Kasumi-1 (cell line): ENCODE measurements at places on chromosomes 2 and 18.
A peak's percentile ranks its signal among the peaks of the same experiment; 100 is the strongest.

GRCh38 chr18:23884681-23885375 is 129.7 kb upstream of the TTC39C start:
- no peak for DNase-seq

DNA sequence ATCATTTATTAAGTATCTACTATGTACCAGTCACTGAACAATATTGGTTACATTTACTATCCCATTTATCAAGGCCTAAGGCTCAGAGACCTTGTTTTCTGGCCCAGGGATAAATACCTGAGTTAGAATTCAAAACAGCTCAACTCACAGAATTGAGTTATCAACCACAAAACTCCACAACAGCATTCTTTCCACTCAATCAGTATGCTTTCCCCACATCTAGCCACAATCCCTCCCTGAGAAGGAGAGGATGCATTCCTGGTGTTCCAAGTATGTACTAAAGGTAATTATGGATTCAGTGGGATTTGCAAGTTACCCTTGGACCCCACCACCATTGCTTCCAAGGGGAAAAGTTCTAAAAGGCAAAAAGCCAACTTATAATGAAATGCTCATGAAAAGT is 104.2 kb upstream of the PID1 start:
- no peak for DNase-seq

- DNase-seq = peak; percentile 19
Measured at GRCh38 chr2:88765154-88765888, 73.8 kb downstream of the RPIA start.

- DNase-seq = peak; percentile 4
Measured at GRCh38 chr2:74646201-74646600, 1.9 kb downstream of the M1AP start.

DNA sequence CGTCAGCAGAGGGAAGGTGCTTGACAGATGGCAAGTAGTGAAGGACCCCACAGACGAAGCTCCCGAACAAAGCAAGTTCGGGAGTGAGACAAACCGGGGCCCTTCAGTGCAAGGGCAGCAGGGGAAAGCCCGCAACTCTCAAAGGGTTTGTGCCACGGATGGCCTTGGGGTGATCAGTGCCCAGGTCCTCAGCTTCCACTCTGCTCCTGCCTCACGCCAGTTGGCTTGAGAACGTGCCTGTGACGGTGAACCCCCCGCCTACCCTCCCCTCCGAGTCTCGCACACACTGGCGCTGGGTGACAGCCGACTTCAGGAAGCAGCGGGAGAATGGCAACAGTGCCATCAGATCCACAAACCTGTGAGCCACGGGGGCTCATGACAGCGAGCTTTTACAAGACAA is 56.8 kb upstream of the SALL3 start:
- DNase-seq = no peak

- no peak for DNase-seq
Measured at GRCh38 chr2:128818704-128819491, 500.2 kb upstream of the HS6ST1 start.

DNA sequence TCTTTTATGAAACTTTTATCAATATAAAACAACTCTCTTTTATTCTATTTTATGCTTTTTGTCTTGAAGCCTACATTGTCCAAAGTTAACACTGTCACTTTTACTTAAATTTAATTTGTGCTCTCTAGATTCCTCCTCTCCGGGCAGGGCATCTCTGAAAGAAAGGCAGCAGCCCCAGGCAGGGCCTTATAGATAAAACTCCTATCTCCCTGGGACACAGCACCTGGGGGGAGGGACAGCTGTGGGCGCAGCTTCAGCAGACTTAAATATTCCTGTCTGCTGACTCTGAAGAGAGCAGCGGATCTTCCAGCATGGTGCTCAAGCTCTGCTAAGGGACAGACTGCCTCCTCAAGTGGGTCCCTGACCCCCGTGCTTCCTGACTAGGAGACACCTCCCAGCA is 447.7 kb upstream of the FANCL start:
- DNase-seq = no peak

DNA sequence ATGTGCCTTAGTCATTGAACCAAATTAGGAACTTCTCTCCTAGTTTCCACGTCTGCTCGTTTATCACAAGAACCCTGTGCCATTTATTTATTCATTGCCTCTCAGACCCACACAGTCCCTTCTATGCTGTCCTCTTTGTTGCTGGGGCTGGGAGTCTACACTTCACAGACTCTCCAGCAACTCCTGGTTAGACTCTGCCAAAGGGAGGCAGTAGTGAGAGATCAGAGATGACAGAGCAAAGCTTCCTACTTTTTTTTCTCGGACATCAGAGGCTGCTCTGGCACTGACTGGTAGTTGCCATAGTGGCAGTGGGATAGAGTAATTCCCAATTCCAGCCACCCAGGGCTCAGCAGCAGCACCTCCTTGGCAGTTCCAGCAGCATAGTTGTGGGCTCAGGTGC is 277.5 kb downstream of the BCL11A start:
- DNase-seq = no peak

- DNase-seq = no peak
Measured at GRCh38 chr2:120515759-120516678, 170.1 kb downstream of the INHBB start.

GRCh38 chr2:159091381-159091780 is 122.9 kb downstream of the TANC1 start:
- DNase-seq = no peak

GRCh38 chr2:11377928-11378545 is 33.6 kb upstream of the ROCK2 start:
- no peak for DNase-seq

DNA sequence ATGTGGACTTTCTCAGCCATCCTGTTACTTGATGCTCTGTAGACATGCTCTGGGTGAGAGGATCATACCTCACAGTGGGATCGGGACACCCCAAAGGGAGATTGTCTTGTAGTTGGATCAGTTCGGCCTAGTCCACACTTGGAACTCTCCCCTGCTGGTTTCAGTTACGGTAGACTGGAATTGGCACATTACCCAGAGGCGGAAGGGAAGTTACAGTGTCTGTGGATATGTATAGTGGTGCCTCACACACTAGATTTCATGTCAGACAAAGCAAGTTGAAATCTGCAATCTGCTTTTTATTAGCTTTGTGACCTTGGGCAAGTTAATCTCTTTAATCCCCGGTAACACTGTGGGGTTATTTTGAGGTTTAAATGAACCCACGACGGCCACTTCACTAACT is 16.2 kb upstream of the CTAGE1 start:
- DNase-seq = no peak

DNA sequence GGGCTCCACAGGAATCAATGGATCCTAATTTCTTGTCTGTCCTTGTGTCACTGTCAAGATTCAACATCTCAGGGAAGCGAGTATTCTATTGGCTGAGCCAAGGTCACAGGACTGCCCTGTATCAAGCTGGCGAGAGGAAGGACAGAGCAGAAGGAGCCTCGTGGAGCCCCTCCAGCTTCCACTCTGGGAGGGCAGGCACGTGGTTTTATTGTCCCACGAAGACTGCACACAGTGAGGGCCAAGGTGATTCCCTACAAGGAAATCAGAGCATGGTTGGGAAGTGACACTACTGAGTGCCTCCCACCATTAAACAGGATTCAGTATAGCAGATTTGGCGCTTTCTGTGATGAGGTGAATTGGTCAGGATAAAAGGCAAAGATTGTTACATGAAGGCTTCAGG is 302.4 kb upstream of the CXCR4 start:
- DNase-seq = no peak

- DNase-seq = no peak
Measured at GRCh38 chr2:191347881-191348280, 102.7 kb downstream of the MYO1B start.

- no peak for DNase-seq
Measured at GRCh38 chr2:95526360-95527341, 42.1 kb upstream of the TRIM43B start.

- DNase-seq = no peak
Measured at GRCh38 chr18:44754567-44754966, 73.9 kb downstream of the SETBP1 start.

DNA sequence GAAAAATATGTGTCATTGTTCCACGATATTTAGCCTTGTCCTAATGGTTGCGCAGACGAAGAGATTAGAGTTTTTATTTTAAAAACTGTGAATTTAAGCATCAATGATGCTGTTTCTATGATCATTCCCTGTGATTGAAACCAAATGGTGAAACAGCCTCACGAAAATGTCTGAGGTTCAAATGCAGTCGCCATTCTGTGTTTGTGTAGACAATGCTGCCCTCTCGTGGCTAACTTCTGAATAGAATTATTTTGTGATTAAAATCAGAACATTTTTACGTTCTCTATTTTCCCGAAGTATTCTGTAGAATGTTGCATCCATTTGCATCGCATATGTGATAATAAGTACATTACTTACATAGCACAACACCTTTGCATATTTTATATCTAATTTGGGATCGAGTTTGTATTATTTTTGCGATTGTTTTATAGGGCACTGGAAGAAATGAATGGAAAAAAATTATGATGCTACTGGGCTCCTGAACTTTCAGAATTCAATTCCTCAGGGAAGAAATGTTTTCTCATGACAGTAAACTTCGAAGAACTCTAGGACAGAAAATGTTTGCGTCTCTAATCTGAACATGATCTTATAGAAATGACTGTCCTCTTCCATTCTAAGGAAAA is 54.8 kb upstream of the CREB1 start:
- DNase-seq = peak; percentile 27

- DNase-seq = no peak
Measured at GRCh38 chr2:226045080-226045479, 645.6 kb downstream of the NYAP2 start.

DNA sequence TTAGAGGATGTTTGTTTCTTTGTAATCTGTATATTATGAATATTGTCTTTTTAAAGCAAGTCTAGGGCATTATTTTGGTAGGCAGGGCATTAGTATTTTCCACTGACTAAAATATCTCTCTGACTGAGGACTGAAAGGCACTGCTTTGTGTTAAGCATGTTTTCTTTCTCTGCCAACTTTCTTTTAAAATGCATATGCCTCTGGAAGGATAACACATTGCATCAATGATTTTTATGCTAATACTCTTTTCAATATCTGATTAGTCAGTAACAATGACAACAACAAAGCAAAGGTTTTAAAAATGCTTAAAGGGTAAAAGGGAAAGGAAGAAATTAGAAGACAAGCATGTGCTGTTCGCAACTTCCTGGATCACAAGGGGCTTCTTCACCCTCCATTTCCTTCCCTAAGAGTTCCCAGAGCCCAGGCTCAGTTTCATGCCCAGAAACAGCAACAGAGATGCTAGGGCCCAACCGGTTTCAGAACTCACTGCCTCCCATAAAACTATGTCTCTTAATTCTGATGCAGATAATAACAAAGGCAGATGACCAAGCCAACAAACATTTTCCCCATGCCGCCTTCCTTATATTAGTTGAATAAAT is 786.8 kb upstream of the ACVR2A start:
- DNase-seq = no peak

GRCh38 chr18:75407468-75408437 is 19.8 kb downstream of the SMIM21 start:
- DNase-seq = no peak
